ENCODE measurements at places on chromosomes 5 and 9.

DNA sequence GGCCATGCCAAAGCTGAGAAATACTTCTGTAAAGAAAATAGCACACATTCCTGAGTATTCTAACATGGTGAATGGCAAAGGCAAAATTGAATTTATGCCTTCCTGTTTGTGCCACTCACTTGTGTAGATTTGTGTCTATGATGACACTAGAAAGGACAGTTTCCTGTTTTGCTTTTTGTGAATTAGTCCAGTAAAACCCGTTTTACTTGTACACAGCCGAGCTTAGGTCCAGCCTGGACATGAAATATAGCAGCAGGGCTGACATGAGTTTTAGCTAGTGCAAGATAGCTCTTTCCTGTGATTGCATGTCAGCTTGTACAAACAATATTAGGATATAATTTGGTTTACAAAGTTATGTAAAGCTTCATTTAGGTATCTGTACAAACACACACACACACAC, 1891.7 kb upstream of the WWC1 start:
- DNase-seq = no peak

DNA sequence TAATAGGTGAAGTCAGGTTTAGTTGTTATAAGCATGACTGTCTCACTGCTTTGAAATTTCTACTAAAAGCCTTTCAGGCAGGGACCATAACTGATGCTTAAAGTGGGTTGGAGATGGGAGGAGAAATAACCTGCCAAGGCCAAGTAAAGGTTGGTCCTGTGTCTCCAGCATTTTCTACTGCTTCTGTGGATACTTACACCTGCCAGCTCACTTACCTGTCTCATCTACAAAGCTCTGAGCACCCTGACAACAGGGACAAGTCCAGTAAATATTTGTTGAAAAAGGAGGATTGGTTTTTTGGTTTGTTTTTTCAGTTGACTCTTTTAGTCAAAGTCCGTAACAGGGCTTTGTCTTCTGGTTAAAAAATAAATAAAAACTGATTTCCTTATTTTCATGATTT, 38.6 kb downstream of the GRAMD2B start:
- DNase-seq = no peak

GRCh38 chr9:120635011-120635410, 55.0 kb upstream of the CDK5RAP2 start:
- no peak for DNase-seq

DNA sequence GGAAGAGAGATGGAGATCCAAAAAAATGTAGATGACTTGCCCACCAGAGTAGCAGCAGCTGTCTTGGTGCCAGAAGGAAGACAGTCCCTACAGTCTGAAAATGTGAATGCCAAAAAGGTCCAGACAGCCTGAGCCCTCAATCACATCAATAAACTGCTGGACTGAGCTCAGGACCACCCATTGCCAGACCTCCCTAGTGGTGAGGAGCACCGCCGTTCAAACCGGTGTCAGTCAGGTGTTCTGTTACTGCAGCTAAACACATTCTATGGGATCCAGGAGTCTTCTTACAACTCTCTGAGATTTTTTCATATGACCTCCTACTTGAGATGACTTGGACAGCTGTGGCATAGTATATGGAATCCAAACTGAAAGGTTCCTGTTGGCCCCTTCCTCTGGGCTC, 32.0 kb upstream of the OTP start:
- DNase-seq = no peak

GRCh38 chr9:72129271-72130156, 19.7 kb upstream of the GDA start:
- DNase-seq = no peak

- no peak for DNase-seq
These were observed 41.0 kb downstream of the MLANA start for GRCh38 chr9:5931657-5932056.

- DNase-seq = peak; percentile 14
These were observed 42.8 kb upstream of the GDNF start for GRCh38 chr5:37882636-37883035.

- DNase-seq = no peak
These were observed 27.5 kb downstream of the SLC6A3 start for GRCh38 chr5:1417586-1418225.

DNA sequence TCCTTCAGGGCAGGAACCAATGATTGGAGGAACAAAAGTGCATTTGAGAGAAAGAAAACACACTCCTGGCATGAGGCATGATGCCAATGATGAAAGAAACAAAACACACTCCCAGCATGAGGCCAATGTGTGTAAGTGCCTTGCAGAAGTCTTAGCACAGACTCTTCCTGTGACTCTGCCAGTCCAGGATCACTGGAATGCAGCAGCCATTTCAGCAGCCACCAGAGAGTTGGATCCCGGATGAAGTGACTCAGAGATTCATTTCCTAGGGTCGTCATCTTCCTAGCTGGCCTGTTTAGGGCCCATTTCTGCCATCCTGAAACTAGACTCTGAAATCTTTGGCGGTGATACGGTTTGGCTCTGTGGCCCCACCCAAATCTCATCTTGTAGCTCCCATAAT, 212.5 kb downstream of the CFAP90 start:
- DNase-seq = peak; percentile 79

GRCh38 chr9:113580041-113580953, 116.8 kb downstream of the RGS3 start:
- peak; percentile 30 for DNase-seq

GRCh38 chr5:156716591-156717380, 133.3 kb upstream of the PPP1R2B start:
- no peak for DNase-seq

- DNase-seq = no peak
These were observed 316.6 kb downstream of the DNAH5 start for GRCh38 chr5:13627673-13628454.

DNA sequence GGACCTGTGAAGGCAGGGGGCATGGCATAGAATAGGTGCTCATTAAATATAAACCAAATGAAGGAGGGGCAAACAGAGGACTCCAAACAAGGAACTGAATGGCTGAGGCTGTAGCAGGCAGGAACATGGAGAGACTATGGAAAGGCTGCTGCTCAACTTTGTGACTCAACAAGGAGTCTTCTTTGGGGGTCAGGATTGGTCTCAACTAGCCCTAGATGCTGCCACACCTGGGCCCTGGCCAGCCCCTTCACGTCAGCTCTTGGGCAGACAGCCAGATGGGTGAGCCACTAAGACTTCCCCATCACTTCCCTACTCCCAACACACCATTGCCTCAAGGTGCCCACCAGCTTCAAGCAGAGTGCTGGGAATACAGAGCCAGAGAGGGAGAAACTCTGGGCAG, 11.0 kb downstream of the RPP25L start:
- DNase-seq = no peak

GRCh38 chr9:74503219-74503618, 6.1 kb downstream of the RORB start:
- DNase-seq = no peak

DNA sequence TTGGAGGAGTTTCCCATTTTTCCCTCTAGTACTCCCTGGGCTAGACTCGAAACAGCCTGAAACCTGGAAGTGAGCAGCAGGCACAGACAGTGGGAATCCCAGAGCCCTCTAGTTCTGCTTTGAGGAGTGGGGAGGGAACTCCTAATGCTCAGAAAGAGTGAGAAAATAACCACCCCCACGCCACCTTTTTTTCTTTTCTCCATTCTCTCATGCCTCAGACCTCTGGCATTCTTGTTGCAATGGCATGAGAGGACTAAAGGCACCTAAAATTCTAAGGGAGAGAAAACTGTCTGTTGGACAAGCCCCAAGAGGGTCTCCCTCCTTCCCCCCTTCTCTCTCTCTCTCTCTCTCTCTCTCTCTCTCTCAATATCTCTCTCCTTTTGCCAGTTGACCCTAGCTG, 15.1 kb upstream of the IRF1 start:
- DNase-seq = no peak

DNA sequence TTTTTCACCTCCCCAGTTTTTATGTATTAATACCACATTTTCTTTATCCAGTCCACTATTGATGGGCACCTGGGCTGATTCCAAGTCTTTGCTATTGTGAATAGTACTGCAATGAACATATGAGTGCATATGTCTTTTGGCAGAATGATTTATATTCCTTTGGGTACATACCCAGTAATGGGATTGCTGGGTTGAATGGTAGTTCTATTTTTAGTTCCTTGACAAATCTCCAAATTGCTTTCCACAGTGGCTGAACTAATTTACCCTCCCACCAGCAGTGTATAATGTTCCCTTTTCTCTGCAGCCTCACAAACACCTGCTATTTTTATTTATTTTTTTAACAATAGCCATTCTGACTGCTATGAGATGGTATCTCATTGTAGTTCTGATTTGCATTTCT, 340.2 kb downstream of the ADAMTS6 start:
- no peak for DNase-seq

DNA sequence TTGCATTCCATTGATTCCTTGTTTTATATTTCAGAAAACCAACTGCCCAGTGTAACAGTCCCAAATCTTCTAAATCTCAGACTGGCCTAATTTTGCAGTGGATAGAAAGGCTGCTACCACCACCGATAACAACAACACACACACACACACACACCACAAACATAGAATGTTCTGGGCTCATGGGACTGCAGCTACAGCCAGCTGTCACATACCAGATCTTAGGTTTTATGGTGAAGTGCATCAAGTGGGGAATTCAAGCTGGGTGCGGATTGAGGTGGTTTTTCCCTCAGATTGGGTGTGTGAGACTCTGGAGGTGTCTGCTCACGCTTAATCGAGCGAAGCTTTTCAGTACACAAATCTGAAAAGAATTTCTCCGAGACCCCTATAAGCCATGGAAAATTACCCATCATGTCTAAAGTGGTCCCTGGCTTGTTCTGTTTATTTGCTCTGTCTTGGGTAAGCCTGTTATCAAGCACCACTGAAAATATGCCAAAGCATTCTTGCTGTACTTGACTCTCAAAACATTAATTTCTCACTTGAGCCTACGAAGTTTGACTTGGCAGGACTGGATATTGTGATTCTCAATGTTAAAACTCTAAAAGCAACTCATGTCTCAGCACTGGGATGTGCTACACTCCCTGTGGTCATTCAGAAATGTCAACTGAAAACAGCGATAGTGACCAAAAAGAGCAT, 71.1 kb downstream of the ALDH7A1 start:
- DNase-seq = peak; percentile 15

DNA sequence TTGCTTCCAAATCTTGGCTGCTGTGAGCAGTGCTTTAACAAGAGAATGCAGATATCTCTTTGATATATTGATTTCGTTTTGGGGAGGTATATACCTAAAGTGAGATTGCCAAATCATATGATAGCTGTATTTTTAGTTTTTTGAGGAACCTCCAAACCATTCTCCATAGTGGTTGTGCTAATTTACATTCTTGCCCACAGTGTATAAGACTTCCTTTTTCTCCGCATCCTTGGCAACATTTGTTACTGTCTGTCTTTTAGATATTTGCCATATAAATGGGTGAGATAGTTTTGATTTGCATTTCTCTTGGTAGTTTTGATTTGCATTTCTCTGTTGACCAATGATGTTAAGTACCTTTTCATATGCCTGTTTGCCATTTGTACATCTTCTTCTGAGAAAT, 10.0 kb upstream of the PLK2 start:
- DNase-seq = no peak

GRCh38 chr9:120650352-120650751, 63.9 kb downstream of the MEGF9 start:
- no peak for DNase-seq

- no peak for DNase-seq
These were observed 8.5 kb upstream of the GOLGA1 start for GRCh38 chr9:124949387-124949786.

DNA sequence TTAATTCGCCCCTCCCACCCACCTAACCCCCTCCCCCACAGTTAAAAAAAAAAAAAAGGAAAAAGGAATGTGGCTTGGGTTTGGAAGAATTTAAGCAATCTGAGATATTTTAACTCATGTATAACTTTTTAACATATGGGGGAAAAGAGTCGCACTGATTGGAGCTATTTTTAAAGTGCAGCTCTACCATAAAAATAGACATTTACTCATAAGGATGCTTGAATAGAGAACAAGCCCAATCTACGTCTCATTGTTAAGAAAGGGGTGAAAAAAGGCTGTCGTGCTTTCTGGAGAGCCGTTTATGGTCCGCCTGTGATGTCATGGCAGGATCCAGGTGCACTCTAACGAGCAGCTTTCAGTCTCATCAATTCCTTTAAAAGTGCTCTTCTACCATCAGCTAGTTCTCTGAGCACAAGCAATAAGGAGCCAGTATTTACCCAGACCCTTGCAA, 142.4 kb downstream of the ELAVL2 start:
- DNase-seq = peak; percentile 15
